Right hindlimb (tissue), 1 donor: ENCODE measurements at places on chromosomes 5 and 9.

DNA sequence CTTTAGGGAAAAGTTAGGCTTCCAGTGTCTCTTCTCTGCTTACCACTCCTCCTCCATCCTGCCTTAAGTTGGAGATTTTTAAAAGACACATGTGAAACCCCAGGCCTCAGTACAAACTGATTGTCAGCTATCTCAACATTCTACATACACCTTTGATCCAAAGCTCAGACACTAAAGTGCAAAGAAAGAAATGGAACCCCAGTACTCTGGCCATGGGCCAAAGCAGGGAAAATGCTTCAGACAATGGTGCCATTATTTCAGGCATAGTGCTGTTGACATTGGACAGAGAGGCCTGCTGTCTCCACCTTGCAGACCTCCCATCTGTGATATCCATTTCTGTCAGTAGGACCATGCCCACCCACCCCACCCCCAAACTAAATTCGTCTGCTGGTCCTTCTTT lies 49.1 kb downstream of the G3BP1 start:
- no peak for DNase-seq

GRCh38 chr9:1050125-1050895 lies at the start of gene DMRT2:
Gene DMRT2, plus strand, starts transcription at chr9:1050357. Its CDS starts 1,257 bp downstream, at chr9:1051614.
- DNase-seq, result peak; percentile 98

- DNase-seq, result no peak
These were observed 453.2 kb downstream of the CDH18 start for GRCh38 chr5:19534751-19535150.

GRCh38 chr5:140073296-140073695 lies 30.2 kb upstream of the NRG2 start:
- DNase-seq, result no peak

DNA sequence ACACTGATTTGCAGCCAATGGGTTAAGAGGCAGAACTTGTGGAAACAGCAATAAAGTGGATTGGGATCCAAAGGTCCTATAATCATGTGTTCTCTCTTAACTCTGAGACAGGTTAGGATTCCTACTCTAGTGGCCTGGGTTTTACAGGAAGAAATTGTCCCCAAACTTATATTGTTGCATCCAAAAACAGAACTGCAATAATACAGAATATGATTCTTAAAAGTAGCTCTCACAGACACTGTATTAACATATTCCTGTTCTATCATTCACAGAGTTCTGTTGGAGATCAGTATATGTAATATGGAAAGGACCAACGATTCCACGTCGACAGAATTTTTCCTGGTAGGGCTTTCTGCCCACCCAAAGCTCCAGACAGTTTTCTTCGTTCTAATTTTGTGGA lies at the start of gene OR13C8:
Gene OR13C8 (plus strand): TSS at position 301 of the 400 bp plus-strand sequence. CDS start 0 bp downstream, at position 301.
- DNase-seq, result no peak

DNA sequence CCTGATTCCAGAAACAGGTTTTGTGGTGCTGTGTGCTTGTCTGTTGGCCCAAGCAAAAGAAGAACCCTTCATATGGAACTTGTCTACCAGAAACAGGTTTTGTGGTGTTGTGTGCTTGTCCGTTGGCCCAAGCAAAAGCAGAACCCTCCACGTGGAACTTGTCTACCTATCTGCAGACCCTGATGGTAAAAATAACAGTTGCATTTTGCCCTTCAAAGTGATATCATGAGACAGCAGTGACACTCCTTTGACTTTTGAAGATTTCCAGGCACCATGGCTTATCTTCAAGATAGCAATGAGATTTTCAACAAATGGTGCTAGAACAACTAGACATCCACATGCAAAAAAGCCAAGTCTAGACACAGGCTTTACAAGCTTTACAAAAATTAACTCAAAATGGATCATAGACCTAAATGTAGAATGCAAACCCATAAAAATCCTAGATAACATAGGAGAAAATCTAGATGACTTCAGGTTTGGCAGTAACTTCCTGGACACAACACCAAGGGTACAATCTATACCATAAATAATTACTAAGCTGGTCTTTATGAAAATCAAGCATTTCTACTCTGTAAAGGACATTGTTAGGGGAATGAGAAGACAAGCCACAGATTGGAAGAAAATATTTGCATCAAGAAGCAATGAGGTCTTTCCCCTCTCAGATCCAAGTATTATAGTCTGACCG lies 16.8 kb downstream of the MACROH2A1 start:
- no peak for DNase-seq

DNA sequence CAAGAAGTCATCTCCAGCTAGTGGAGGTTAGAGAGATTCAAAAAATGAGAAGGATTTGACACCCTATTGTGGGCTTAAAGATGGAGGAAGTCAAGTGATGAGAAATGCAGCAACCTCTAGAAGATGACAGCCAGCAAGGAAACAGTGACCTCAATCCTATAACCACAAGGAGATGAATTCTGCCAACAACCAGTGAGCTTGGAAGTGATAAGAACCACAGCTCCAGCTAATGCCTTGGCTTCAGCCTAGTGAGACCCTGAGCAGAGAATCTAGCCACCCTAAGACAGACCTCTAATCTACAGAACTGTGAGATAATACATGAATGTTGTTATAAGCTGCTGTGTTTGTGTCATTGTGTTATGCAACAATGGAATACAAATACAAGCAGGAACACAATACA lies 262.4 kb downstream of the GRIA1 start:
- DNase-seq, result no peak

GRCh38 chr5:143708672-143709071 lies 103.3 kb upstream of the HMHB1 start:
- no peak for DNase-seq

GRCh38 chr5:111746791-111747190 lies 10.2 kb downstream of the NREP start:
- DNase-seq, result peak; percentile 24

- no peak for DNase-seq
These were observed 29.0 kb downstream of the FAT2 start for GRCh38 chr5:151562019-151562707.

DNA sequence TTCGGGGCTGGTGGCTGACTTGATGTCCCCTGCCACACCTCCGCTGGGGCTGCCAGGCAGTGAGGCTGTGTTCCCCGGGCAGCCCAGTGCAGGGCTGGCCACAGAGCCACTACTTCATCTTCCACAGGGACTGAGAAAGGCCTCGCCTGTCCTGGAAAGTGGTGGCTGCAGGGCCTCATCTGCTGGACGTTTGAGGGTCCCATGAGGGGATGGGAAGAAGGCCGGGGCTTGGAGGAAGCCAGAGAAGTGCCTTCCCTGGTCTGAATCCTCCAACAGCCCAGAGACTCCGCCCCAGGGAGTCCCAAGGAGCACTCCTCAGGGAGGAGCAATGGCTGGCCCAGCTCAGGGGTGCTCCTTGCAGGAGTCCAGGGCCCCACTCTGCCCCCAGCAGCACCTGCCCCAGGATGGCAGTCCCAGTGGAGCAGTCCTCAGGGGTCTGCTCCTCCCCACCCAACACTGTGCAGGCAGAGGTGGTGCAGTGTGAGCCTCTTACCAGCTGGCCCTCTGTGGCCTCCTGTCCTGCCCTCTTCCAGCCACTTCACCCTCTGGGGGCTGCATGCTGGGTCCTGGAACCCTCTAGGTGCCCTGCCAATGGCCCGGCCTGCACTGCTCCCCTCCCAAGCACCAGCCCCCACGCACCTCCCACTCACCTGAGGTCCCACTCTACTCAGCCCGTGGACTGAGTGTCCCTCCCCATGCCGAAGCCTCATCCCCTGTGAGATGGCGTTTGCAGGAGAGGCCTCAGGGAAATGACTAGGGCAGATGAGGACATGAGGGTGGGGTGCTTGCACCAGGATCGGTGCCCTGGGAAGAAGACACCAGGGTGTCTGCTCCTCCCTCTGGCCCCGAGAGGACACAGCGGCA lies 47.3 kb upstream of the COL5A1 start:
- peak; percentile 21 for DNase-seq

GRCh38 chr9:129353697-129354336 lies 175.8 kb upstream of the IER5L start:
- DNase-seq, result no peak

GRCh38 chr9:94949370-94949769 lies 222.9 kb downstream of the AOPEP start:
- DNase-seq, result no peak

- no peak for DNase-seq
These were observed 1.6 kb downstream of the GM2A start for GRCh38 chr5:151254556-151254955.

DNA sequence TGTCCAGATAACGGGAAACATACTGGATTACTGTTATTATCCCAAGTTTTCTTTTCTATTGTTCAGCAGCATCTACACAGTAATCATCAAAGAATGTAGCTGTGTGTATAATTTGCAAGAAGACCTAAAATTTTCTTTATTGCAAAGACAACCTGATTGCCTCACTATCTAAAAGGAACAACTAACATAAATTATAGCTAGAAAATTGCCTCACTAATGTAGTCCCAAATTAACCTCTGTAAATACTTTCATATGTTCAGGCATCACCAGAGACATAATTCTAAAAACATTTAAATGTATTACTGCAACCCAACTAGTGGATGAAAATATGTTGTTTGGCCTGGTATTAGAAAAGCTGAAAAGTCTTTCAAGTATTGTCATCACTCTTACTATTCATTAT lies 275.4 kb downstream of the CDH12 start:
- DNase-seq, result no peak

GRCh38 chr9:133050781-133051180 lies 11.0 kb upstream of the CEL start:
- DNase-seq, result no peak

DNA sequence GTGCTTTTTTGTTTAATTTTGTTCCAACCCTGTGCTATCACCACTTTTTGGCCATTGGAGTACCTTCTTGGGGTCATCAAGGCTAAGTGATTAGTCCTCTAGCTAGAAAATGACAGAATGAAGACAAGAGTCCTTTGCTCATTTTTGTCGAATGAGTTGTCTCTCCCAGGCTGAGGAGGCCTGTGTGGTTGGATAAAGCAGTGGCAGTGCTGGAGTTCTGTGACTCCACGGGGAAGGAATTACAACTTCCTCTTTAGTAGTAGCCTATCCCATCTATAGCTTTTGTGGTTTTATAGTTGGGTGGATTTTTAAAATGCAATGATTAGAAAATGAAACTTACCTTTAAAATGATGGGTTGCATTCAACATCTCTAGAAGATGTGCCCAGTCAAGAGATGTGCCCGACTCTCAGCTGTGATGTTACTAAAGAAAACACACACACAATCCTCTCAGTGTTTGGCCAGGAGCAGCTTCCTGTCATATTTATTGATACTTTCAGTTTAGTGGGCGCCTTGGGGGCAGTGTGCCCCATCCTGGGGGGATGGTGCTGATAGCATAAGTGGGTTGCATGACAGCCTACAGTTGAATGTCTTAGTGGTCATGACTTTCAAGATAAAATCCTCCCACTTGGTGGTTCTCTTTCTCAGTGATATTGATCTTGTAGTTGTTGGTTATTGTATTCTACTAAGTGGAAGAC lies 11.9 kb downstream of the OTULINL start:
- DNase-seq, result no peak

- DNase-seq, result no peak
These were observed 282.9 kb upstream of the EDIL3 start for GRCh38 chr5:84667576-84667975.

- no peak for DNase-seq
These were observed 126.3 kb downstream of the ARHGAP26 start for GRCh38 chr5:142896325-142897007.

DNA sequence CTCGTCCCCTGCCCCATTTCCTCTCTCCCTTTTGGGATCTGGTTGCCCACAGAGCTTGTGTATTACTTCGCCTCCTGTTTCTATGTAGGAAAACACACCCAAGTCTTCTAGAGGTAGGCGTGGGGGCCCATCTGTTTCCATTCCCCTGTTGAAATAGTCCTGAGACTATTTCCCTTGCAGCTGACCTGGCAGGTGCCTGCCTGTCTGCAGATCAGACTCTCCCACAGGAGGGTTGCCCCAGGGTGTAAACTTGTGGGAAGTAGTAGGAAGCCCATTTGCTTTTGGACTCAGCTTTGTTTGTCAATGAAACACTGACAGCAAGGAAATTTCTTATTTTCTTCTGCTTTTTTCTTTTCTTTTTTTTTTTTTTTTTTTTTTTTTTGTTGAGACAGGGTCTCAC lies 16.3 kb upstream of the GARNL3 start:
- no peak for DNase-seq

DNA sequence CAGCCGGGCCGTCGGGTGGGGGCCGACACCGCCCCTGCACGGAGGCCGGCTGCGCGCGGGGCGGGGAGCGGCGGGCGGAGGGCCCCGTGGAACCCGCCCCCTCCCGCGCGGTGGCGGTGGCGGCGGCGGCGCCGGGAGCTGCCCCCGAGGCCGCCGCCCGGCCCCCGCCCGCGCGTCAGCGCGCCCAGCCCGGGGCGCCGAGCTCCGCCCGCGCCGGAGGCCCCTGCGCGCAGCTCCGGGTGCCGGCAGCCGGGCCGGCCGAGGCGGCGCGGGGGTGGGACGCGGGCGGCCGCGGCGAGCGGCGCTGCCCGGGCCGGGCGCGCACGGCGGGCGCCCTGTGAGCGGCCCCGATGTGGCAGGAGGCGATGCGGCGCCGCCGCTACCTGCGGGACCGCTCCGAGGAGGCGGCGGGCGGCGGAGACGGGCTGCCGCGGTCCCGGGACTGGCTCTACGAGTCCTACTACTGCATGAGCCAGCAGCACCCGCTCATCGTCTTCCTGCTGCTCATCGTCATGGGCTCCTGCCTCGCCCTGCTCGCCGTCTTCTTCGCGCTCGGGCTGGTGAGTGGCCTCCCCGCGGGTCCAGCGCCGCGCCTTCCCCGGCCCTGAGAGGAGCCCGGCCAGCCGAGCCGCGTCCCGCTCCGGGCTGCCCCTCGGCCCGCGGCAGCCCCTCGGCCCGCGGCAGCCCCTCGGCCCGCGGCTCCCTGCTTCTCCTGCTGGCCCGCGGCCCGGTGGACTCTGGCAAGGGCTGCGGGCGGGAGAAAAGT lies at the start of gene ADCY2:
Gene ADCY2 (plus strand): TSS at position 192 of the 766 bp plus-strand sequence. CDS start 159 bp downstream, at position 351.
- peak; percentile 44 for DNase-seq

DNA sequence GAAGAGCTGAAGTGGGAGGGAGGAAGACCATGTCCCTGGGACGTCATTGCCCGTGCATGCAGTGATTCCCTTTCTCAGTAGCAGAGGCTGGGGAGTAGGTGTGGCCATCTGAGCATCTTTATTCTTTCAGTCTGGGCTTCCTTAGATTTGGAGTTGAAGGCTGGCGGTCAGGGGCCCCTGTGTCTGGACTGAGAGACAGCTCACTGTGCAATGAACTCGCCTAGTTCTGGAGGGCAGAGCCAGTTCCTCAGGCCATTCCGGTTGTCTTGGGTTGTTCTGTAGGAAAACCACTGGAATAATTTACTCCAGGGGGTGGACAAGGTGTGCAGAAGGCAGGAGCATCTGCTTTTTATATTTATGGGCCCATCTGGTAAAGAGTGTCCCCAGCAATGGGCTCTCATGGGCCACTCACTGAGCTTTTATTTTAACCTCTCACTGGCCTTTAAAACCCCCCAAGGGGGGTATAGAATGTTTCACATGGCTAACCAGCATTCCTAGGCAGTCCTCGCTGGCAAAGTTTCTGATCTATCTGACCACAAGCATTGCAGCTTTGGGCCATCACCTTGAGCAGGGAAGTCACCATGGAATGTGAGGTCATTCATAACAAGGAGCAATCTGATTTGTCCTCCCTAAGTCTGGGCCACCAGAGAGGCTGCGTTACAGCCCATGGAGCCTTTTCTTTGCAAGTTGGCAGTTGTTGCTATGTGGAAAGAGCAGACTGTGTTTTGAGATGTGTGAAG lies 9.2 kb downstream of the STC2 start:
- no peak for DNase-seq
